Suprapubic skin (tissue), 4 donors: ENCODE measurements at places on chromosomes 1 and 21.

GRCh38 chr1:33094971-33095604 lies 14.1 kb downstream of the AZIN2 start:
- no peak for DNase-seq

GRCh38 chr1:194931166-194931565 lies 1677.1 kb downstream of the KCNT2 start:
- no peak for DNase-seq

- DNase-seq, result no peak
Observed at GRCh38 chr1:200528858-200529606, 91.5 kb downstream of the KIF14 start.

DNA sequence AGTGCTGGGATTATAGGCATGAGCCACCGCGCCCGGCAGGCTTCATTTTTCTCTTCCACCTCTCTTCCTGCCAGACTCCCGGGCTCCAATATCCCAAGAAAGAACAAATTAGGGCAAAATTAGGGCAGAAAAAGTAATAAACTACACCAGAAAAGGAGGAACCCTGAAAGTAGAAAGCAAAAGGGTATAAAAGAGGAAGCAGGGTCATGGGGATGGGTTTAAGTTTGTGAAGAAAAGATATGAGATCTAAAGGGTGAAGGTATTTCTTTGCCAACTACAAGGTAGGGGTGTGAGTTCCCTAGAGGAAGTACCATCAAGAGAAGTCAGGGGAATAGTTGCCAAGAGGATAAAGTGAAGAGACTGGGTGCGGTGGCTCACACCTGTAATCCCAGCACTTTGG lies 9.9 kb downstream of the PTPN22 start:
- DNase-seq, result no peak

- DNase-seq, result no peak
Observed at GRCh38 chr1:171654201-171654941, 1.9 kb upstream of the MYOC start.

DNA sequence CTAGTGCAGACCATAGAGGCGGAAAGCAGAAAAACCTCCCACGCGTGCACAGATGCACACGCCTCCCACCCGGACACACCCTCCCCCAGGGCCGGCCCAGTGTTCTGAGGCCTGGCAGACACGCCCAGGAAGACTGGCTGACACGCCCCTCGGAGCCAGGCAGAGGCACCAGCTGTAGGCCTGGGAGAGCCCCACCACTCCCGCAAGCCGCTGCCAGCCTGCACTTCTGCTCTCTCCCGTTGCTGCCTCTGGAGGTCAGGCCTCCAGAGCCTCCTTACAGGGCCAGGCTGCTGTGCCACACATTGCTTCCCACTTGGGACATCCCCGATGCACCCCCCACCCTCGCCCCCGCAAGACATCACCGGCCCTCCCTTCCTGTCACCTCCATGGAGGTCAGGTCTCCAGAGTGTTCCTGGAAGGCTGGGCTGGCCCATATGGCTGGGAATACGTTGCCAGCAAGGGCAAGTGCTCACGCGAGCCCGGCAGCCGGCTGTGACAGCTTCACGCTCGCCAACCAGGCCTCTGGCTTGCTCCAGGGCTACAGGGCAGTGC lies 40.4 kb downstream of the CASZ1 start:
- no peak for DNase-seq

DNA sequence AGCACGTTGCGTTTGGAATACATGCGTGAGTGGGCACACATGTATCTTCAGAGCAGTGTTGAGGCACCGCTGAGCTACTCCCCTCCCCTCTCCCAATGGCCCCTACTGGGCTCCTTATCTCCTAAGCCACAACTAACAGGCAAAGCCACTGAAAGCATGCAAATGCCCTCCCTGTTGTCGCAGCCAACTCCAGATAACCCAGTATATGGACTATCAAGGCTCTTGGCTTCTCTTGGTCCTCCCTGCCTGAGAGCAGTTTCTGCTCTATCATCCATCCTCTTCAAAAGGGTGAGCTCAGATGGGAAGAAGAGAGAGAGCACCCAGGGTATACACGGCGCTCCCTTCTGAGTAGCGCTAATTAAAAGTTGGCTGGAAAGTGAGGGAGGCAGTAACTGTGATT lies 58.5 kb upstream of the CNTN2 start:
- DNase-seq, result no peak
